ENCODE measurements at places on chromosomes 6 and 20.

DNA sequence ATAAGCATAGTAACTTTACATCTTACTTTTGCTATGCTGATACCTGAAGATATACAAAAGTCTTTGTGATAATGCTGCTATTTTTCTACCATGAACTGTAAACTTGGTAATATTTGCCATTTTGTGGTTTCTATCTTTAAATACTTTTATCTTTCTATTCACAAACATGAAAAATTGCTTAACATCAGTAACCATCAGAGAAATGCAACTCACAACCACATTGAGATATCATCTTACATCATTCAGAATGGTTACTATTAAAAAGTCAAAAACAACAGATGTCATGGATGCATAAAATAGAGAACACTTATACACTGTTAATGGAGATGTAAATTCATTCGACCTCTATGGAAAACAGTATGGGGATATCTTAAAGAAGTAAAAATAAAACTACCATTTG is 112.0 kb downstream of the TRDN start:
- no peak for DNase-seq

GRCh38 chr6:3249821-3250220 is 8.9 kb upstream of the PSMG4 start:
- no peak for DNase-seq

GRCh38 chr20:59597240-59597639 is 7.1 kb upstream of the PHACTR3 start:
- no peak for DNase-seq

DNA sequence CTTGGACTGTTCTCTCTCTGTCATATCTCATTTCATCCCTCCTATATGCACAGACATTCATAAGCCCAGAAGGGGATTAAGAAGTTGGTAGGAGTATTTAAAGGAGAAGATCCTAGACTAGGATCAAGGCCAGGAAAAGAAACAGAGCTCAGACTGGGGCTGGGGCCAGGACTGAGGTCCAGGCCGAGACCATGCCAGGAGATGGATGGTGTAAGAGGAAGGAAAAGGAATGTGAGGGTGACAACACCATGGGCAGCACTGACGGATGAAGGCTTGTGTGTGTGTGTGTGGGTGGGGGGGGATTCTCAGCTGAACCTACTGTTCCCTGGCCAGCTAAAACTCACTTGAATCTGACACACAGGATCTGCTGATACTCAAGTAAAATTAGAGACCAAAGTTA is 182.1 kb downstream of the KIF6 start:
- DNase-seq, result no peak

- DNase-seq, result no peak
These were observed 118.0 kb downstream of the NFATC2 start for GRCh38 chr20:51424270-51425117.

DNA sequence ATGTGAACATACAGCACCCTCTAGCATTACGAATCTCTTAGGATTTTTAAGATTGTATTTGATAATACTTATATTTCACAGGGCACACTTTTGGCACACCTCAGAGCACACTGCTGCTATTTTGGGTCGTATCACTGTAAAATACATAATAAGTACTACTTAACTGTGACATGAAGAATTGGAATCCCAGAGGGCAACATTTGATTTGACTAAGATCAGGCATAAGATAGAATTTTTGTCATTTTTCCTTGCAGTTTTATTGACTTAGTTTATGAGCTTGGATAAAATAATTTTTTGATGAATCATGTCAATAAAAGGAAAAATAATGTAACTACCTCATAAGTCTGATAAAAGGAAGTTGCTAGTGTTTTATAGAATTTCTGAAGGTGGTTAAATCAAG is 22.4 kb downstream of the MRS2 start:
- DNase-seq, result no peak

DNA sequence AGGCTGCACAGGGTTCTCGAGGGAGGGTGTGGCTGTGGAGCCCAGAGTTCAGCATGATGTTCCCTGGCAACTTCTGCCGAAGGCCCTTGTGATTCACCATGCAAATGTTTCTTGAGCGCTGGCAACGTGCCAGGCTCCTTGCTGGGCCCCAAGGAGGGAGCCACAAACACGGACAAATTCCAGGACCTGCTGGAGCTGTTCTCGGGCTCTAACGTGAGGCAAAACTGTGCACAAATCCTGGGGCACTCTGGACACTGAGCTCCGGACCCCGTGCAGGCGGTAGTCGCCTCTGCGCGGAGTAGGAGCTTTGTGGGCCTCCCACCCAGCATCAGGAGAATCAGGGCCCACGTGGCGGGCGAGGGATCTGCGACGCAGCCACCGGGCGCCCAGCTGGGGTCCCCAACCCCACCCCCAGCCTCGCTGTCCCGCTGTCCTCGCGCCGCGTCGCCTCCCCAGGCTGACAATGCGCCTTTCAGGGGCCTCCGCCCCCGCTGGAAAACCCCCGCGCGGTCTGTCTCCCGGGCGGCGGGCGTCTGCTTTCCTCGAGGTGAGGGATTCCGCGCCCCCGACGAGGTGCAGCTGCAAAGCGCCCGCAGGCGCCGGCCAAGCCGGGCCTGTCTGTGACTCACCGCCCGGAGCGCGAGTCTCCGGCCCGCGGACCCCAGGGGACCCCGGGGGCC is 31.7 kb upstream of the SCUBE3 start:
- no peak for DNase-seq

DNA sequence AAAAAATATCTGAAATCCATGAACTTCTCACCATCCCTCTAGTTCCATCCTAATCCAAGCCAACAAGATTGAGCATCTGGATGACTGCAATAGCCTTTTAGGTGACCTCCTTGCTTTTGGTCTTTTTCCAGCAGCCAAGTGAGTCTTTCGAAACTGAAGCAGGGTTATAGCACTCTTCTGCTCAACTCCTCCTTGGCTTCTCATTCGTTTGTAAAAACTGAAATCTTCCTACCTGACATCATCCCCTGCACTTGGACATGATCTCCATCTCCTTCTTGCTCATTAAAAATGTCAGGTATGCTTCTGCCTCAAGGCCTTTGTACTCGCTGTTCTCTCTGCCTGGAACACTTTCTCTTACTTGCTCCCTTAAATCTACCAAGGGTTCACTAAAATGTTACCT is 46.0 kb downstream of the STX7 start:
- DNase-seq, result no peak

DNA sequence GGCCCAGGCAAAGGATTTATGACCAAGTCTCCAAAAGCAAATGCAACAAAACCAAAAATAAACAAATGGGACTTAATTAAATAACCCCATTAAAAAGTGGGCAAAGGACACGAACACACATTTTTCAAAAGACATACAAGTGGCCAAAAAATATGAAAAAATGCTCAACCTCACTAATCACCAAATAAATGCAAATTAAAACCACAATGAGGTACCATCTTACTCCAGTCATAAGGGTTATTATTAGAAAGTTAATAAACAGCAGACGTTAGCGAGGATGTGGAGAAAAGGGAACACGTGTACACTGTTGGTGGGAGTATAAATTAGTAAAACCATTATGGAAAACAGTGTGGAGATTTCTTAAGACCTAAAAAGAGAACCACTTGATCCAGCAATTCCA is 71.1 kb downstream of the CEP162 start:
- no peak for DNase-seq

- no peak for DNase-seq
These were observed 236.6 kb upstream of the PDE10A start for GRCh38 chr6:165899611-165900010.

DNA sequence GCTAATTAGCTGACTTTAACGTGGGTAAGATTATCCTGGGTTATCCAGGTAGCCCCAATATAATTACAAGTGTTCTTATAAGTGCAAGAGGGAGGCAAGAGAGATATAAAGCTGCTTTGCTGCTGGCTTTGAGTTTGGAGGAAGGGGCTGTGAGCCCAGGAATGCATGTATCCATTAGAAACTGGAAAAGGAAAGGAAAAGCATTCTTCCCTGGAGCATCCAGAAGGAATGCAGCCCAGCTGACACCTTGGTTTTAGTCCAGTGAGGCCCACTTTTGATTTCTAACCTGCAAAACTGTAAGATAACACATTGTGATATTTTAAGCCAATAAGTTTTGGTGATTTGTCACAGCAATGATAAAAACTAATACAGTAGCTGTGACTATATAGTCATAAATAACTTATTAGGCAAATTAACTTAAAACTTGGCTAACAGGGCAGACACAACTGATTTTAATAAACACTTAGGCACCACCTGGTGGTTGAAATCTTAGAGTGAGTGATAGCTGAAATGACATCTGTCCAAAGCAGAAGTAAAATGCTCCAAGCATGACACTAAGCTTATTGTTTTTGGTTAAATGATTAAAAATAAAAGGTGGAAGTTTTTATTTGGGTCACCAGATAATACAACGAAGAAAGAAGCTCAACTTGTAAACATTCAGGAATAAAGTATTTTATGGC is 35.6 kb downstream of the ADGRF4 start:
- DNase-seq, result no peak

- no peak for DNase-seq
These were observed 187.3 kb downstream of the GPX5 start for GRCh38 chr6:28712982-28713381.

- DNase-seq, result no peak
These were observed 1.7 kb downstream of the TMEM151B start for GRCh38 chr6:44271914-44272313.

GRCh38 chr6:36912030-36912454 is 26.3 kb downstream of the C6orf89 start:
- no peak for DNase-seq

GRCh38 chr6:89221129-89221528 is 4.0 kb upstream of the GABRR1 start:
- no peak for DNase-seq

DNA sequence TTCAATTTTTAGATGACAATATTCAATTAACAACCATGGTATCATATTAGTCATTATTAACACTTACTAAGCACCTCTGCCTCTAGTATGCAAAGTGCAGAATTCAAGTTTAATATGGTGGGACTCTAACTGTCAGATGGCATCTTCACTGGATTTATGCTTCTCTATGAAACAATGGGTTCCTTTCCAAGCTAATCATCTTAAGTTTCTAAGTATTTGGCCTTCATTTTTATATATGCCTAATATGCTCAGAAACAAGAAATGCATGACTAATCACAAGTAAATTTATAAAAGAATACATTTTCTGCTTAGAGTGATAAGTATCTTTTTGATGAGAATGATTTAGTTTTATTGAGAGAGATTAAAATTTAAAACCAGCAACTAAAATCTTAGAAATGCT is 144.7 kb downstream of the HIVEP2 start:
- no peak for DNase-seq

DNA sequence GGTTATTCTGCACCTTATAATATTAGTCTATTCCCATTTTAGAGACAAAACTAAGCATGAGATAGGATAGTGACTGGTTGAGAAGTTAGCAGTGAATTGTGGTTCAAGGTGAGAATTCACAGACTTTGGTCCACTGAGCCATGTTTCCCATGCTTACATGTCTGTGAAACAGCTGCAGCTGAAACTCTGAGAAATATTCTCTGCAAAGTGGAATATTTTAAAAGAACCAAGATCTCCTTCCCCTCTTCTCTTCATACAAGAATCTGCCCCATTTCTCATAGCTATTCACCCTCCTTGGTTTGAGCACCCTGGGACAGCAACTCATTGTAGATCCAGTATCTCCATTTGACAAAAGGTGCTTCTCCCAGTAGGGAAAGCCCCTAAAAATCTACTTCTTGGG is 70.2 kb upstream of the TMEM170B start:
- no peak for DNase-seq

DNA sequence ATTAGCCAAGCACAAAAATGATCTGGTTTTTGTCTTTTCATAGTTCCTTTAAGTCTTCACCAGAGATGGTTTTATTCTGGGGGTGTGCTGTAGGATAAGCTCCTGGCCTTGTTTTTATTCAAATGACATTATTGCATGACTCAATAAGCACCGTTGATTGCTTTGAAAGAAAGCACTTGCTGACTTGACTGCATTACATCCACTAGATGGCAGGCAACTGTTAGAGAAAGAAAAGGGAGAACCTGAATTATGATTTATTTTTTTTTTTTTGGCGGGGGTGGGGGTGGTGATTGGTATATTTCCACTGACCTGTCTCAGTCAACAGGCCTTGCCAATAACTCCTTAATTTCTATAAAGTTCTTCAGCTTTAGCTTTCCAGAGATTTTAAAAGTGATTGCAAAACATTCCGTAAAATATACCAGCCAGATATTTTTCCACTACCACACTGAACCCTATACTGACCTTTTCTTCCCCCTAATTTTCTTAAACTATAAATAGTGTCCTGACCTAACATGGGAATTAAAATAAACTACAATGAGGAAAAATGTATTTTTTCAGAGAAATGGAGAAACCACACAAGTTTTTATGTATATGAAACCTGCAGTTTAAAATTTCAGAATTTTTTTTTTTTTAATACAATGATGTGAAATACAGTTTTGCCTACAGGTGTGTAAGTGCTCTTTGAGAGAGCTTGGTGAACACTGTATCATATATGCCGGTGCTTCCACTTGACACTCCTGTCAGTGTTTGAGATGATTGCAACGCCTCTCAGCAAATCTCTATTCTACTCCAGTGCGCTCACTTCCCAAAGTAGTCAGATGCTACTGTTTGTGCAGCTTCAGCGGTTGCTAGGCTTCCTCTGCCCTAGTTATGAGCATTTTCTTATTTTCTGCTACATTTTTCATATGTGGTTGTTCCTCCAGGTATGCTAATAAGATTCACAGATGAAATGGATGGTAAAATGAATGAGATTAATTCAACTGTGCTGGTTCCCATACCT is 274.3 kb downstream of the CD109 start:
- DNase-seq, result no peak

DNA sequence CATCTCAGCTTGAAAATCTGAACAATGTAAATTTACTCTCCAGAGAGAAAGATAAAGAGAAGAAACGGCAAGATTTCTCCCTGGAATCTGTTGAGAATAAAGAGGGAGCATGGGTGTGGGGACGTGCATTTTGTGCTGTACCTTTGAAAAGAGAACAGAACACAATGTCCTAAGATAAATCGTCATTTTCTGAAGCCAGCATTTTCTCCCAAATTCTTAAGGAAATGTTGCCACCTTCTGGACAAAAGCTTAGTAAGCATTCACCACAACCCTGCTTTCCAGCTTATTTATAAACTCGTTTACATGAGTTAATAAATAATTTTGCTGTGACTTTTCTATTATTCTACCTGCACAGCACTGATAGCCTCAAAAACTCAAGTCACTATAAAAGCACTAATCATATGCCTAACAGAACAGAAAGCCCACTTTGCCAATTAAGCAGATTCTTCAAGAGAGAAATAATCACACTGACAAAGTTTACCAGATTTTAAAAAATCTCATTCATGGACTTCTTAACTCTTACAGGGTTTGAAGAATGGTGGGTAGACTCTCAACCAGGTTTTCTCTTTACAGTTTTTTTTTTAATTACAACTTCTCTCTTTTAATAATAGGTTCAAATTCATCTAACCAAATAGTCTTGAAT is 155.8 kb downstream of the MBOAT1 start:
- no peak for DNase-seq

GRCh38 chr6:54248319-54248718 is 59.9 kb upstream of the TINAG start:
- DNase-seq, result no peak

GRCh38 chr20:1686151-1686748 is 28.7 kb upstream of the SIRPG start:
- DNase-seq, result no peak
